ENCODE measurements at places on chromosomes 2 and 18.
A peak's percentile ranks its signal among the peaks of the same experiment; 100 is the strongest.

DNA sequence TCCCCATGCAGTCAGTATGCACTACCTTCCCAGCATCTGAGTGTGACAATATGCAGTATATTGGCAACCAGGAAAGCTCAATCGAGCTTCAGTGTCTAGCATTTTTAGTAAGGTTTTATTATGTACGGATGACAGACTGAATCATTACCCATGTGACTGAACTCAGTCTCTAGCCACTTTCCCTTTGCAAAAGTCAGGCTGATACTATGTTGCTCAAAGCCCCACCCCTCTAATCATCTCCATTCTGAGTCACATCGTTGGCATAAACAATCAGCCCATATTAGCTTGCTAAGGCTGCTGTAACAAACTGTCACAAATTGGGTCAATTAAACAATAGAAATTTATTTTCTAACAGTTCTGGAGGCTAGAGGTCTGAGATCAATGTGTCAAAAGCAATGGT, 25.8 kb upstream of the SRD5A2 start:
- DNase-seq = no peak

DNA sequence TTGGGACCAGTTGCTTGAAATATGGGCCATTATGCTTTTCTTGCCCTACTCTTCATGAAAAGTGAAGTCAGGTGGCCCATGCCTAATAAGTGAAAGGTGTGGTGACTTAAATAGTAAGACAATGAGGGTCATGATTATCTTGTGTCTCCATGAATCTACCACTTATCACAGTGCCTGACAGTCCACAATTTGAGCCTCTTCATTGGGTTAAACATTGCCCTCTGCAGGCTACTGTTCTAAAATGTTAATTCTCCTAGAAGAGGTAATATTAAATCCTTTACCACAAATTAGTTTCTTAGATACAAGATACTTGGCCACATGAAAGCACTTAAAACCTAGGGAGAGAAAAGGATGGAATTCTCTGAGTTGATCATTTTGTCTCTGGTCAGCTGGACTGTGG, 4.0 kb downstream of the EGR4 start:
- DNase-seq = no peak

DNA sequence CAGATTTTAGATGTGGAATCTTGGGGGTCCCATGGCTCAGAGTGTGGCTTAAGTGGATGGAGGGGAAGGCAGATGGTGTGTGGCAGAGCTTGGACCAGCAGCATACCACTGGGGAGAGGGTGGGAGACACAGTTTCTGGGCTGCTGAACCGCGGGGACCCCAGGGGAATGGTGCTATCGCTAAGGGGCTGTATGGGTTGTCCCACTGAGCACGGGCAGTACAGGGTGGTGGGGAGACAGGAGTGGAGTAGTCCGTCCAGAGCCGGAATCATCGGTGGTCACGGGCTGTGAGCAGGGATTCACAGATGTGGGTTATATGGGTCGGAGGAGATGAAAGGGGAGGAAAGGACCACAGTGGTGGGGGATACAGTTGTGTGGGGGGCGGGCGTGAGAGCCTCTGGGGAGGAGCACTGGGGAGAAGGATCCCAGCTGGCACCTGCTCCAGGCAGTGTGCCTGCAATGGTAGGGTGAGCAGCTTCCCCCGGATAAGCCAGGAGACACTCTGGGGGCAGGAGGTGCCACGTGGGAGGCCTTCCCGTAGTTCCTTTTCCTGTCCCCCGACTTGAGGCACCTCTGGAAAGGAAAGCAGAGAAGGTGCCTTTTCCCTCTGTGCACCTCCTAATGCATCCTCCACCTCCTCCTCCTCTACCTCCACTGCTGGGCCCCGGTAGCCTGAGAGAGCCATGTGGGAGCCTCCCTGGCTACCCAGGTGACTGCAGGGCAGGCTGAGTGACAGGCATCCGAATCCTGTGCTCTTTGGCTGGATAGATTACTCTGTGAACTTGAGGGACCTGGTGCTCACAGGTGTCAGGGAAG, 24.9 kb downstream of the IGFBP5 start:
- DNase-seq = no peak

DNA sequence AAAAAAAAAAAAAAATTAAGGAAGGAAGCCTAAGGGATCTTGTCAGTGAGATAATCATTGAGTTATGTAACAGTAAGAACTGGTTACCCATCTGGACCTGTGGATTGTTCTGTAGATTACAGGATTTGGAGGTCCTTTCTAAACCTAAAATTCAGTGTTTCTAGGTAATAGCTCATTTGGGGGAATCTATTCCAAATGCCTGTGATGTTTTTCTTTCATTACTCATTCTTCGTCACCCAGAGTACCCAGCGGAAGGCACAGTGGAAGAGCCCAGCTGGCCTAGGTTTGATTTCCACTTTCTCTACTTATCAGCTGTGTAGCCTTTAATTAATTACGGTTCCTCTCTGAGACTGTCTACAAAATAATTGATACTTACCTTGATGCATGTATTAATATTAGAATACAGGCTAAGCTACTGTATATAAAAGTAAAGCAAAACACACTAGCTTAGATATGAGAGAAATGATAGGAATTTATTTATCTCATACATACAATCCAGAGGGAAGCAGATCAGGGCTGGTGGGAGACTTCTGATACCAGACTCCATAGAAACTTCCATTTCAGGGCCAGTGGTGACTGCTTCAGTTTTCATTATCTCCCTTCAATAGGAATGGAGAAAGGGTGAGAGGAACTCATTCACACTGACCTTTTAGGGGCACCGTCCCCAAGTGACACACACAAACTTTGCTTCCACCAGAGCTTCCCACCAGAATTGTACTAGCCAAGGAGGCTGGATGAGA, 115.8 kb upstream of the NOSTRIN start:
- no peak for DNase-seq

- DNase-seq = no peak
These were observed 50.3 kb downstream of the SS18 start for GRCh38 chr18:26040051-26040656.

- peak; percentile 97 for DNase-seq
These were observed 194.9 kb upstream of the TNP1 start for GRCh38 chr2:217054791-217055190.

GRCh38 chr2:53104263-53104662, 663.3 kb upstream of the CHAC2 start:
- no peak for DNase-seq

DNA sequence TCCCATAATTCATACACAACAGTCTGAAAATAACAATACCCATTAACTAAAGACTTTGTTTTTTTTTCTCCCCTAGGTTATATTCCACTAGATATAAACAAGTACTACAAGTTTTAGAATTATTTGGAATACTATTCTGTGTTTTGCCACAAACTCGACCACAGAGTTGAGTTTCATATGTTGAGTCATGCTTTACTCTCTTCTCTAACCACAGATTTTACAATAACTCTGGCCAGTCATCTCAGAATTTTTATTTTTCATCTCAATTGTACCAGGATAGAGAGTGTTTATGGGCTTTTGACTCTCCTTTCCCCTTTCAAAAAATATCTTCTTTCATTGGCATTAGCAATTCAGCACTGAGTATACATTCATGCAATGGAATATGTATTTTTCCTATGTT, 348.7 kb upstream of the GALNT5 start:
- DNase-seq = no peak

GRCh38 chr2:135255208-135255607, 203.1 kb downstream of the RAB3GAP1 start:
- DNase-seq = no peak

- no peak for DNase-seq
These were observed 15.8 kb downstream of the DSC1 start for GRCh38 chr18:31146809-31147208.

- DNase-seq = peak; percentile 38
These were observed 93.8 kb downstream of the NRP2 start for GRCh38 chr2:205776139-205776538.

- DNase-seq = no peak
These were observed 143.4 kb downstream of the ADCYAP1 start for GRCh38 chr18:1048032-1048431.

GRCh38 chr2:96143848-96144480, 1.3 kb downstream of the DUSP2 start:
- peak; percentile 38 for DNase-seq

DNA sequence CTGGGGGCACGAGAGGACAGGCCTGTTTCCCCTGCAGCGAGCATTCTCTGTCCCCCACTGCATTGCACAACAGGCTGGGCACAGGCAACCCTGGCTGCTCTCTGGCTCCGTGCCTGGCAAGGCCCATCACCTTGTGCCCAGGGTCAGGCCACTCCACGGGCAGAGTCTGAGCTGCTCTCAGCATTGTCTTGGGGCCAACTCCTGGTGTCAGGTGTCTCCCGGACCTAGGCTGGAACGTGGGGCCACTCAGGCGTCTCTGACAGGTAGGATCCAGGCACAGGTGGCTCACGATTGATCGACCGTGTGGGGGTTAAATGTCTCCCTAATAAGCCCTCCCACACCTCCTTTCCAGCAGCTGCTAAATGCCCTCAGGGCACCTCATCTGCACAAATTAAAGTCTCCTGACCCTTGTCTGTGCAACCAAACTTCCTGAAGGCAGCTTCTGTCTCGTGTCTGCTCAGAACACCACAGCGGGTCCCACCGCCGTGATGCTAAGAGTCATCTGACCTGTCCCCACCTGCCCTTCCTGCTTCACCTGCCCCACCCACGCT, 66.6 kb upstream of the GPC1 start:
- no peak for DNase-seq

DNA sequence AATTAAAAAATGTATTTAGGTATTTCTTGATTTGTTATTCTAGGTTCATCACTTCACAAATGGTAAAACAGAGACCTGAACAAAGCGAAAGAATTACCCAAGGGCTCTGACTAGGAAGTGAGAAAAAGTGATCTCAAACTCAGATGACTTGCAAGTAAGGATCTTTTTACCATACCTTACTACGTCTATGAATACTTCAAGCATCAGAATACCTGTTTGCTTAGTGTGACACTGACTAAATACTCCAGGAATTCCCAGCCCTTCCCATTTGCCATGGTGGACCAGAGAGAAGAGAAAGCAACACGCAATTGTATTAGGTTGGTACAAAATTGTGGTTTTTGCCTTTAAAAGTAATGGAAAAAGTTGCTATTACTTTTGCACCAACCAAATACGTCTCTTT, 35.8 kb upstream of the FIGN start:
- DNase-seq = no peak

GRCh38 chr18:56645415-56646016, 5.6 kb upstream of the WDR7 start:
- DNase-seq = peak; percentile 11

- DNase-seq = no peak
These were observed 112.8 kb downstream of the UPP2 start for GRCh38 chr2:158214431-158214830.

- DNase-seq = peak; percentile 60
These were observed 400 bp downstream of the CCDC88A start for GRCh38 chr2:55419233-55419678.

- DNase-seq = no peak
These were observed 375.3 kb downstream of the PIK3C3 start for GRCh38 chr18:42330296-42330695.

DNA sequence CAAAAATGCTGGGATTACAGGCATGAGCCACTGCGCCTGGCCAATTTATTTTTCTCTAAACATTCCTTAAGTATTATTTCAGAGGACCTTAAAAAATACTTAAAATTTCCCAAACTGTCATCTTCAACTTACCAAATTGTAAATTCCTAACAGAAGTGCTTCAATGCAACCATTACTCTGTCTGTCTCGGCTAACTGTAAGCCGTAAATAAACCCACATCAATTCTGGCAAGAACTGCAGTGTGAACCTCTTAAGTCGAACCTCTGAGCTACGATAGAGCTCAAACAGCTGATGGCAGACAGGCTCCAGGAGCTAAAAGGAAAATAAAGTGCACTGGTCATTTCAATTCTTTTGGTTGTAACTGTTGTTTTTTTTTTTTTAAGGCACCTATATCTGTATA, 53.4 kb upstream of the ORC2 start:
- no peak for DNase-seq

DNA sequence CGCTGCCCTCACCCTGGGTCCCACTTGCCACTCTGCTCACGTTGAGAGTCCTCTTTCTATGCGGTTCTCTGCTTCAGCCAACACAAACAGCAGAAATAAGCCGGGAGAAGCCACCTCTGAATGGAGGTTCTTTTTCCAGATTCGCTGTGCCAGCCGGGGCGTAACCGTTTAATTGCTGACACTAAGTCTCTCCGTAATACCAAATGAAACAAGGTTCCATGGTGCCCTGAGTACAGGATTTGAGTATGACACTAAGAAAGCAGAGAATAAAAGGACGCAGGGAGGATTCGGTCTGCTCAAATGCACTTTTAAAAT, 37.6 kb downstream of the CTIF start:
- no peak for DNase-seq

DNA sequence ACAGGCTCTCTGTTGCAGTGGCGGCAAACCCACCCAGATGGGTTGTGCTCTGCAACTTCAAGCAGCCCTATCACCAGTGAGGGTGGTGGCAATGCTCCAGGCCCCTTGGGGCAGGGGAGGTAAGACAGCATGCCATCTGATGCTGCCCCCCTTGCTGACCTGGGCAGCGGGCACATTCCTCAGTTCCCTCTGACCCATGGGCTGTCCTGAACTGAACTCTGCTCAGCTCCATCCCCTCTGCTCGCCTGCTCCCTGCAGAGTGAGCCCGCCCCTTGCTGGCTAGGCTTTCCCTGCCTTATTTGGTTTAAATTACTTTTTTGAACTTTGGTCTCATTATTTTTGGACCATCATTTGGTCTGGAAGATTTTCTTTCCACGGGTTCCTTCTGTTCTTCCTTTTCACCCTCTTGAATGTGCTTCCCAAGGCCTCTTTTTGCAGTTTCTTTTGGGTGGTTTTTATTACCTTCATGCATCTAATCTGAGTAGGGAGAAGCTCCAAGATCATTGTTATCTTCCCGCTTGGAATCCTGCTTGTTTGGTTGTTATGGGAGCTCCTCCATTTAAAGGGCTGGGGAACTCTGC, 565.4 kb downstream of the TNS1 start:
- DNase-seq = no peak

GRCh38 chr2:206688990-206689389, 29.2 kb downstream of the DYTN start:
- no peak for DNase-seq

DNA sequence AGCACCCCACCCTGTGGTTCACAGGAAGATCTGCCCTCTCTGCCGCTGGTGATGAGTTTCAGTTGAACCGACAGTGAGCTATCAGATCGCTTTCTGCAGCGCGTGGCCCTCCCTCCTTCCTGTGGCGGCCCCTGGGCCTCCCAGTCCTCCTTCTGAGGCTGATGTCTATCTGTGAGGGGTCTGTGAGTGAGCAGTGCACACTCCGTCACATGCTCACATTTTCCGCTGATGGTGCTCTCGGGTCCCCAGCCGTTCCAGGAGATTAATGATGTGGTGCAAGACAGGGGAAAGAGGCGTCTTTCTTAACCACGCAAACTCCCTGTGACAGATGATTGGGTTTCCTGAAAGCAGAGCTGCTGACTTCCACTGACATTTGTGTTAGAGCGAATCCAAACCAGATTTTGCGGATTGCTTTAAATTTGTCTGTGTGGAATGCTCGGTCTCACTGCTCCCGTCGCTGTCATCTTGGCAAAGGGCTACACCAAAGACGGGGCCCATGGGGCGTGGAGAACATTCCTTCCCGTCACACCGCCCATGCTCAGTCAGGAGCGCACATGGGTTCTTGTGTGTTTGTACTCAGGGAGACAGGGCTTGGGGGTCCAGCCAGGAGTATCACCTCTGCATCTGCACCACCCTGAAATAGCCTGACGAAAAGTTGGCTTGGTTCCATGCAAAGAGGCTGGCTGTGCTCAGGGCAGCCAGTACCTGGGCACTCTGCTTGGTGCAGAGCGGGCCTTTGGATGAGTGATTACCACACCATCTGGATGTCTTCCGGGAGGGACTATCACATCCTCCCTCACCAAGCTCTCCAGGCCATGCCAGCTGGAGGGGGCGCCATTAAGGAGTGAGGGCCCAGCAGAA, 154.7 kb upstream of the HS6ST1 start:
- peak; percentile 84 for DNase-seq

GRCh38 chr2:200596774-200597570, 11.2 kb downstream of the AOX1 start:
- DNase-seq = no peak

Measured in cerebellar cortex (tissue), 1 donor.